ENCODE measurements at places on chromosomes 5 and 9.

DNA sequence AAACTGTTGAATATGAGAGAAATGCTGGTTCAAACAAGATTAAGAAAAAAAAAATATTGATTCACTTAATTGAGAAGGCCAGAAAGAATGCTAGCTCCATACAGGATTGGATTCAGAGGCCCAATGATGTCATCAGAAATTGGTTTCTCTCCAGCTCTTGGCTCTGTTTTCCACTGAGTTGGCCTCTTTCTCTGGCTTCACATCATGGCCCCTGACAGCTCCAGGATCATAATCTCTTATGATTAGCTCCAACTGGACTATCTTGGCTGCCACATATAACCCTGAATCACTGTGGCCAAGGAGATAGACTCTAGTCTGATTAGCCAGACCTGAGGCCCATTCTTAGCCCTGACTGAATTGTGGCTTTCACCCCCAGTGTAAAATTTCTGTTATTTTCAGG, 244.7 kb upstream of the GRAMD2B start:
- DNase-seq, result no peak

DNA sequence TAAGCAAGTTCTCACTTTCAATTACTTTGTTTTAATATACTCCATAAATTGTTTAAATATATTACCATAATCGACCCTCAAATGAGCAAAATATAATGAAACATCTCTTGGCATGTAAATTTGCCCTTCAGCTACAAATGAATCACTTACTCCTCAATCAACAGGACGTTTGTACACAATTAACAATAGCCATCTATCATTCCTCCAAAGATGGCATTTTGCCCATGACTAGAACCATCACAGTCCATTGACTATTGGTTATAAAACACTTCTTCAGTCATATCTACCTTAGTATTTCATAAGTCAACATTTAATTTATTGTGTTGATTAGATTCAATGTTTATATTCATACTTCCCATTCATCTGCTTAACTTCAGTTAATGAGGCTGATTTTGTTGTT, 127.2 kb downstream of the CTNND2 start:
- DNase-seq, result no peak

- DNase-seq, result no peak
Measured at GRCh38 chr9:138009803-138010690, 132.5 kb downstream of the CACNA1B start.

GRCh38 chr5:8383616-8384015, 514.7 kb downstream of the MTRR start:
- no peak for DNase-seq

DNA sequence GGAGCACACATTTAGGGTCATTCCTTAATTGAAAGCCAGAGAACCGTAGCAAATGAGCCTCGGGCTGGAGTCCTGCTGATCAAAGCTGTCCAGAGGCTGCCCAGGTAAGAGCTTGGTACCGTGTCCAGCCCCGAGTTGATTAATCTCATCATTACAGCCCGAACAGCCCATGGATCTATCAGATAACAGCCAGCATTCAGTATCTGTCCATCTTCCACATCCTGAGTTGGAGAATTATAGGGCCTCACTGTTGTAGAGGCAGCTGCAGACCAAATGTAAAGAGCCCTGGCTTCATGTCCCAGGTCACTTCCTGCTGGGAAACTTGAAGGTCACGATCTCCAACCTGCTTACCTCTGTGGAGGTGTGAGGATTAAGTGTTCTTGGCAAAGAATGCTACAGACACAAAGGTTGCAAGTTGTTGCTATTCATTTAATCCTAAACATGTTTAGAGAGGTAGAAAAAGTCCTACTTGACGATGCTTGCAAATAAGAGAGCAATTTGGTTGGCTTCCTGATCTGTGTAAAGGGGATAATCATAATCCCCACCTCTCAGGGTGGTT, 16.1 kb downstream of the GGTA1 start:
- DNase-seq, result no peak

DNA sequence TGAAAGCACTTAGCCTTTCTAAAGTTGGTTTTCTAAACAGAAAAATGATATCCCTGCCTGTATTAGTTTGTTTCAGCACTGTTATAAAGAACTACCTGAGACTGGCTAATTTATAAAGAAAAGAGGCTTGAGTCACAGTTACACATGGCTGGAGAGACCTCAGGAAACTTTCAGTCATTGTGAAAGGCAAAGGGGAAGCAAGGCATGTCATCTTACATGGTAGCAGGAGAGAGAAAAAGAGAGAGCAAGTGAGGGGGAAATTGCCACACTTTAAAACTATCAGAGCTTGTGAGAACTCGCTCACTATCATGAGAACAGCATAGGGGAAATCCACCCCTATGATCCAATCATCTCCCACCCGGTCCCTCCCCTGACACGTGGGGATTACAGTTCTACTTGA, 64.9 kb downstream of the FAM170A start:
- DNase-seq, result no peak

DNA sequence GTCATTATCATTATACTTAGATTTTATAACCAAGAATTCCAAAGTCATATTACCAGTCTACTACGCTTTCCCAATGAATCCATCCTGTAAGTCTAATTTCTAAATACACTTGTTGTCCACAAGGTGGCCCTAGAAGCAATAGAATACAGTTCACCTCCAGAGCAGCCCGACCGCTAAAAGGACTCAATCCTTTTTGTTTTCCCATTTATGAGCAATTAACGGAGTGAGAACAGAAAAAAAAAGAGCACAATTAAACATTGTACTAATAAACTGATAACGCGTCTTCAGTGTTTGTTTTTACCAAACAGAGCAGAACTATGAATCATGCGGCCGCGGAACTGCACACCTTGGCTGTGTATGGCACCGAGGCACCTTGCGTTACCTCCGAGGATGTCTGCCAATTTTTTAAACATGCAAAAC, 160.7 kb upstream of the DAPK1 start:
- DNase-seq, result no peak

DNA sequence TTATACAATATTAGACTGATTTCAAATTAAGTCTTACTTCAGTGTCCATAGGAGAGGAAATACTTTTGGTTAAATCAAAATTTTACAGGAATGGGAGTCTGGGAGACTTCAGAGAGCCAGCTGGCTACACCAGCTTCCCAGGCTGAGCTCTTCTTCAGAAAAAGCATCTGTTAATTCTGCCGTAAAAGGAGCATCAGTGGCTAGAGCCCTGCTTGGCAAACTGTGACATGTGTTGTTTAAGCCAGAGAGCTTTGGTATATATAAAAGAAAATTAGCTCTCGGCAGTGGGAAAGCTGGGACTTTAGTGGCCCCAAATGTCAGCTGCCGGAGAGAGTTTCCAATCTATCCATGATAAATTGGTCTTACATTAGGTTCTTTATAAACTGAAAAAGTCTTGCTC, 378.8 kb upstream of the TUSC1 start:
- no peak for DNase-seq

- DNase-seq, result no peak
Measured at GRCh38 chr9:112762726-112763518, 12.4 kb downstream of the SNX30 start.

- no peak for DNase-seq
Measured at GRCh38 chr9:97524424-97524823, 23.0 kb downstream of the TMOD1 start.

GRCh38 chr5:169910393-169910792, 69.9 kb downstream of the INSYN2B start:
- no peak for DNase-seq

- DNase-seq, result no peak
Measured at GRCh38 chr5:55918087-55919035, 67.2 kb downstream of the IL31RA start.

DNA sequence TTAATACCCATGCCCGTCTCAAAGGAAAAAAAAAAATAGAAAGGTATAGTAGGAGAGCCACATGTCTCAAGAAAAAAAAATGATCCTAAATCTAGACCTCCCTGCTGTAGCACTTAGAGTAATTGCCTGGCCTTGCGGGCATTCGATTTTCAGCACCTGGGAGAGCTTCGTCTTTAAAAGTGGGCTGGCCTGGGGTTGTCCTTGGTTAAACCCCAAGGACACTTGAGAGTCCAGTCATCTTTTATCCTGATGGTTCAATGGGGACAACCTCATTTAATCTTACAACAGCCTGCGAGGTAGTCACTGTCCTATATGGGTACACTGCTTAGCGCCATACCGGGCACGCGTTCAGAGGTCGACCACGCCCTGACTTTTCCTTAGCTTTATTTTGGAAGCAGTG, 60.1 kb downstream of the MAT2B start:
- DNase-seq, result no peak

DNA sequence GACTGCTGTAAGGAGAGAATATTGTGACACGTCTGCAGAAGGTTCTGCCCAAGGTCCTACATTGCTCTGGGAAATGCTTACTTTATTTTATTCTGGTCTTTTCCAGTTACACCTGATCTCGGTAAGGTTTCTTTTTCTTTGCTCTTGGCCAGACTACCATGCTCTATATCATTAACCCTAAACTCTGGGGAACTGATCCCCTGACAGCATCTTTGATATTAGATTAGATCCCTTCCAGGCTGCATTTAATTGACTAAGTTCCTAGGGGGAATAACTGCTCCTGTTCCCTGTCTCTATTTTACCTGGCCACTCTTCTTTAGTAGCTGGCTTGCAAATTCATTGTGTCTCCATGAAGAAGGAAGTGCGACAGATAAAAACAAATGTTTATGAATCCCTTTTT, 243.5 kb downstream of the MAT2B start:
- no peak for DNase-seq

DNA sequence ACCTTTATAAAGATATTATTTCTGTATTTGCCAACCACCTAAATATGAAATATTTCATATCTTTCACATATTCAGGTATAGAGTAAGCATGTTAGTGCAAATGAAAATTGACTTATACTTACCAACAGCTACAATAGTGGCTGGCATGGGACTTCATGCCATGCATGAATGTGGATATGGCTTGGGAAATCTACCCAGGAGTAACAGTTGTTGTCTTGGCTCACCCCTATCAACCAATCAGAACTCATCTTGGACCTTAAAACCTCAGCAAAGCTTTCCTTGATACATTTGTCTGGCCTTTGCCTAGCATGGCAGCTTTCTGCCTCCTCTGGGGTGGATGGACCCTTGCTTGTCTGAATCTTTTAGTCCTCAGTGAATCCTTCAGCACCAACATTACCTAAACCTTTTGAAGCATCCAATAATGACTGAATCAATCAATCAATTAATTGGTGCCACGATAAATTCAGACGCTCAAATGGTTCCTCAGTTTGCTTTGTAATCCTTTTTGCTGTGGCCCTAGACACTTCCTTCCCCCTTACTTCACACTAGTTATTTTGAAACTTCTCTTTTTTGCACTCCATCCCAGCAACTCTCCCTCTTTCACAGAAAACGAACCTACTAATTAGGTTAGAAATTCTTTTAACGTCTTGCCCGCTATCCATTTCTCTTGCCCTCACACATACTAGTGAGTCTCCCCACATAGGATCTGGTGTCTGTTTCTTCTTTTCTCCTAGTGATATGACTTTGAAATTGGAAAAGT, 132.3 kb upstream of the ZNF608 start:
- DNase-seq, result no peak
